ENCODE measurements at places on chromosomes 1 and 21.

DNA sequence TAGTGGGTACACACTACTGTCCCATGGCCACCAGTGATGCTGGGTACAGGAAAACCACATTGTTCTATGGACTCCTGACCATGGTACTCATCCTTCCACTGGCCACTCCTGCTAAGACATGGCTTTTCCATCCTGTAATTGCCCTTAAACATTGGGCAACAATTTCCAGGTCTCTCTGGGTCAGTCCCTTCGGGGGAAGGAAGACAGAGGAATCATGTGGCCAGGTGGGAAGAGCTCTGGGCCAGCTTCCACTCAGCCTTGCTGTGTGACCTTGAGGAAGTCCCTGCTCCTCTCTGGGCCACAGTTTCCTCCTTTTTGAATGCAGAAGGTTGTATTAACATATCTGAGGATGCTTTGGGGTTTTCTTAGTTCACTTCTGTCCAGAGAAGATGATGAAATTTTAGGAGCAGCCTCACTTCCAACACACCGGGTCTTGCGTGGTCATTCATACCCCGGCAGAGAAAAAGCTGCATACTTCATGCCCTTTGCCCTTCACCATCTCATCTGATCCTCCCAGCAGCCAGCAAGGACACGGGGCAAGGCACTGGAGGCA is 50.8 kb downstream of the SRRM1 start:
- DNase-seq, result no peak

GRCh38 chr1:155198547-155198906 is 9.2 kb downstream of the THBS3 start:
- DNase-seq, result no peak

DNA sequence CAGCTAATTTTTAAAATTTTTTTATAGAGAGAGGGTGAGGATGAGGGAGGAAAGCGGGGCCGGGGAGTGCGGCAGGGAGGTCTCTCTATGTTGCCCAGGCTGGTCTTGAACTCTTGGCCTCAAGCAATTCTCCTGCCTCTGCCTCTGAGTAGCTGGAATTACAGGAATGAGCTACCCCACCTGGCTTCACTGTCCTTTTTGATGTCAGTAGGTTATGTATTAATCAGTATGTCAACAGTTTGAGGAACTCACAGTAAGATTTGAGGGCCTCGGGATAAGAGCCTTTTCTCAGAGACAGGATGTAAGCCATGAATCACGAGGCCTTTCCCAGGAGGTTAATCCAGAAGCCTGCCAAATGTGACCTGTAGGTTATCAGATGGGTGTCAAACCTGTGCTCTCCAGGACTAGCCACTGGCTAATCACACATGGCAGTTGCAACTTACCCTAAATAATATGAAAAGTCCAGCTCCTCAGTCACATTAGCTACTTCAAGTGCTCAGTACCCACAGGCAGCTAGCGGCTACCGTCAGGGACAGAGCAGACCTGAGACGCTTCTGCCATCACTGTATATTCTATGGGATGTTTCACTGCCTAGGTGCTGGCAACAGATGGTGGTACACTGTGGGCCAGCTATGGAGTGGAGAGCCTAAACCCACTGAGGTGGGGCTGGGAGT is 33.1 kb downstream of the TRIM67 start:
- DNase-seq, result no peak

- peak; percentile 7 for DNase-seq
Observed at GRCh38 chr1:194295685-194296084, 1109.3 kb upstream of the B3GALT2 start.

- no peak for DNase-seq
Observed at GRCh38 chr1:63190171-63190570, 132.2 kb upstream of the FOXD3 start.

GRCh38 chr1:204151552-204152309 is at the start of gene ETNK2:
Gene ETNK2 (minus strand): TSS chr1:204152044. CDS start chr1:204151852, 192 bp downstream.
- peak; percentile 69 for DNase-seq

DNA sequence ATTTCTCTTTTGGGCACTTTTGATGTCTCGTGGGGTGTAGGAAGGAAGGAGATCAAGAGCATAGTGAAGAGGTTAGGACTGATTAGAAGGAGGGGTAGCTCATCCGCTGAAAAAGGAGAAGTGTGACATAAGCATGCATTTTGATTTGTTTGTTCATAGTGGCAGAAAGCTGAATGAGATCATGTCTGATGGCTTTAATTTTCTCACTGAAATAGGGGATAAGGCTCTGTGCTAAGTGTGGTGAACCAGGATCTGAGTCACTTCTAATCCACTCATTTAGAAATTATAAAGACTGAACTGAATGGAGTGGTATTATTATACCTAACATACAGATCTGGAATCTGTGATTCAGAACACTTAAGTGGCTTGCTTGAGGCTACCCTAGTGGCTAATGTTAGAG is 344.5 kb downstream of the PDE4B start:
- no peak for DNase-seq

DNA sequence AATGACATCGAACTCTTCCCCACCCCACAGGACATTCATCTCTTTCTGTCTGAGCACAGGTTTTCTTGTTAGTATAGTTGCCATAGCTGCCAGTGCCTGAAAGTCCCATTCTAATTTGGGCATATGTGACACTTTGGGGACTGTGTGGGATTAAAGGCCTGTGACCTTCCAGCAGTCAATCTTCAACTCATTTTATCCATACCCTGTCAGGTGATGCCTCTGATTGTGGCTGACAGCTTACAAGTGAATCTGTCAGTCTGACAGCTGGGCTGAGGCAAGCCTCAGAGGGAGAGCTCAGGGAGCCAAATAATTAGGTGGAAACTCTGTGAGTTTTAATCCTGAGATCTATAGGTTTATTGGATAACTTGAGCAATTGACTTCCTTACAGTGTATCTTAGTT is 29.6 kb downstream of the ZCCHC17 start:
- DNase-seq, result no peak

DNA sequence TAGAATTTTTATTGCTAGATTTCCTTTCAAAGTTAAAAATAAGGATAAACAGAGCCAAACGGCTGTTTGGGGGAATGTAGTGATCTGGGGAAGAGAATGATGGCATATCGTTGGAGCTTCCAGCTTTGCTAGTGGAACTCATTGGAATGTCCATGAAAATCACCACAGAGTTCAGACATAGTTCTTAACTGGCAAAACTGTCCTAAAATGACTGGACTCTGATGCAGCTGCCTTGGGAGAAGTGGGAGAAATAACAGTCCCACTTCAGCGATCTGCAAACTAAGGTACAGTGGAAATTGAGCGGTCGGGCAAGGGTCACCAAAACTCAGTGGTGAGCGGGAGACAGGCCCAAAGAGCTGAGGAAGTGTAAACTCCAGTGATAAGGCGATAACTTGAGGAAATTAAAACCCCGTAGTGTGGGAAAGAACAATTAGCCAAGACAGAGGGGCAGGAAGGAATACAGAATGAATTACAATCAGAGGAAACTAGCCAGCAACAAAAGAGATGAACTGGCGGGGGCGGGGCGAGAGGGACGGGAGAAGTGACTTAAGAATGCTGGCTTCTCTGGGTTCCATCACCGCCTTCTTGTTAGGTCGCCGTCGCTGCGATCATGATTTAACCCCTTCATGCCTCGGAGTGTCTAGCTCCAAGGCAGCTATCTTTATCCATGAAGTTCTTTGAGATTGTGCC is 89.8 kb upstream of the ARHGAP29 start:
- no peak for DNase-seq

DNA sequence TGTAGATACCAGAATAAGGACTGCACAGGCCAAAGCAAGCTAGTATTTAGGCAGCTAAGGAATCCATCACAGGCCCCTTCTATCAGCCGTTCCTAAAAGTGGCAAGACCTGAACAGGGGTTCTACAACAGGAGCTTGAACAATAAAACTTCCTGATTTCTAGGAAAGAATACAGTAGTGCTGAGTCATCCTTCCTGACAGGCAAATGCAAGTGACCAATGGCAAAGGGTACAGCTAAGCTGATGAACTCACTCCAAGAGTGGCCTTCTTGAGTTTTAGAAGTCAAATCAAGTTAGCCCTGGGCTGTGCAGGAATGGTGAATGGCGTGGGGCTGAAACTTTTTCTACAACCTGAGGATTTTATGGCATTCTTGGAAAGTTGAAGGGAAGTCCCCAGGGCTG is 112.9 kb downstream of the GREM2 start:
- no peak for DNase-seq

DNA sequence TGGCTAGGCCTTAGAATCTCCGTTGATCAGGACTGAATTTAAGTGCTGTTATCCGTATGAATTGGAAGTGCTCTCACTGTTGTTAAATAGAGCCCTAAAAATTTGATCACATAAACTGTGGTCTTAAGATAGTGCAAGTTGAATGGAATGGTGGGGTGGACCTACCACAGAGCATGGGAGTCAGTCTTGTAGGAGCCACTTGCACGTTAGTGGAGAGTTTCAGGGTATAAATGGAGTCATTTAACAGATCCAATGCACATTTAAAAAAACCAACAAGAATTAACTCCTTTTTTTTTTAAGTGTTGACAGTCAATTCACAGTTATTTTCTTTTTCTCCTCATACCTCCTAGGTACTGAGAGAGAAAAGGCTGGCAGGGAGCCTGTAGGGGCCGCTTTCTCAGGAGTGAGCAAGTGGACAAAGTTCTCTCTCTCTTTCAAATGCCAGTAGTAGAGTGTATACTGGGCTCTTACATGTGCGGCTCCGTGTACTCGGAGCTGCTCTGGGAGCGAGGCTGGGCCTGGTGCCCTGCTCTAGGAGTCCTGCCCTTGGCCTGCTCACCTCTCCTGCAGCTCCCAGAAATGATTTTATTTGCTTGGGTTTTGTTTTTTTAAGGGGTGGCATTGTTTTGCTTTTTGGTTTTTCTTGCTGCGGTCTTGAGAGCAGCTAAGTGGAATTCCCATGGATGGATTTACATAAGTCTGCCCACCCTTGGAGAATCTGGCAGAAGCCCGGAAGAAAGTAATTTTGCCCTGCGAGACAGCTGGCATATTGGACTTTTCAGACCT is 91.3 kb downstream of the ATP5PO start:
- DNase-seq, result no peak

DNA sequence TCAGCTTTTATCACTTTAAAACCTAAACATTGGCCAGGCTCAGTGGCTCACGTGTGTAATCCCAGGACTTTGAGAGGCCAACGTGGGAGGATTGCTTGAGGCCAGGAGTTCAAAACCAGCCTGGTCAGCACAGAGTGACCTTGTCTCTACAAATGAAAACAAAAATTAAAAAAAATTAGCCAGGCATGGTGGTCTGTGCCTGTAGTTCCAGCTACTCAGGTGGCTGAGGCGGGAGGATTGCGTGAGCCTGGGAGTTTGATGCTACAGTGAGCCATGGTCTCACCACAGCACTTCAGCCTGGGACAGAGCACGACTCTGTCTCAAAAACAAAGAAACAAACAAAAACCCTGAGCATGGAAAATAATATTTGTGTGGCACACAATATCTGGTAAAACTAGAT is 143.5 kb upstream of the HNRNPU start:
- no peak for DNase-seq

GRCh38 chr1:14415396-14415795 is 183.1 kb upstream of the KAZN start:
- no peak for DNase-seq

DNA sequence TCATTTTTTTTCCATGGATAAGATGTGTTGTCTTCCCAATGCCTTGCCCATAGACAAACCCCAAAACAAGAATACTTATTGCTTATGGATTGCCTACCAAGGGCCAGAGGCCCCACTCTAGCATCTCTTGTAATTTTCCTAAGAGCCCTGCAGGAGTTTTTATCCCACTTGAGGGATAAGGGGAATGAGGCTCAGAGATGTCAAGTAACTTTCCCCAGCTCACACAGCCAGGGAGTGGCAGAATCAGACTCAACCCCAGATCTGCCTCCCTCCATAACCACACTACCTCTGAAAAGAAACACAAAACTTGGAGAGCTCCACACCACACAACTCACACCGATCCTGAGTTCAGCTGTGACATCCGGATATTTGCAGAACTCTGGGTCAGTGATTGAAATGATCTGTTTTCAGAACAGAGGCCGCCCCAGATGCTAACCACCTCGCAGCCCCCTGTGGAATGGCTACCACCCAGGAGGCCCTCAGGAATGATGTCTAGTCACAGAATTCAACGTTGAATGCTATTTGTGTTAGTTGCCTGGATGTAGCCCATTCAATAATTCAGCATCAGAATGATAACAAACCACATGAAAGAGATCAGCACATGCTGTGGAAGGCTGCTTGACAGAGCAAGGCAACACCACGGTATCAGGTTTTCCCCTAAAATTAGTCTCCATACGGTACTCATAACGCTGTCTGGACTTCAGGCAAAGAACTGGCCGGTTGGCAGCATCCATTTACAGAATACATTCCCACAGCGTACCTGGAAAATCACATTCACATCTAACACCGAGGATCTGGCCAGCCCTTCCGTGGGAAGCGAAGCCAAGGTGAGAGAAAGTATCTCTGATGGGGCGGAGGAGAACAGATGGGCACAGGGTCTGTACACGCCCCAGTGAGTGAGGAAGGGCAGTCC is 231.9 kb downstream of the TOMM20 start:
- DNase-seq, result peak; percentile 57

DNA sequence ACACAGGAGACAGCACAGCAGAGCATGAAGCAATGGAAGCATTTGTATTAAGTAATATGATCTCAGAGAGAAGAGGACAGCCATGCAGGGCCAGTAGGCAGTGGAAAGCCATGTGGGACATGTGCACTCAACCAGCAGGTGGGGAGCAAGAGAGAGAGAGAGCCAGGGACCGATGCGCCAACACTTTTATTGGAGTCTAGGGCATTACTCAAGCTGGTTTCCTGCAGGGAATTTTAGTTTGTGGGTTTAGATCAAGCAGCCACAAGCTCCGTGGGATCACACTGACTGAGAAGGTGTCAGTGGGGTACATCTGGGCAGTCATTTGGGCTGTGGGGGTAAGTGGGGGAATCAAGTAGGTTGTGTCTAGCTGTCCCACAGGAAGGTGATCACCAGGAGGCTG is 137.1 kb downstream of the PCBP3 start:
- peak; percentile 17 for DNase-seq

DNA sequence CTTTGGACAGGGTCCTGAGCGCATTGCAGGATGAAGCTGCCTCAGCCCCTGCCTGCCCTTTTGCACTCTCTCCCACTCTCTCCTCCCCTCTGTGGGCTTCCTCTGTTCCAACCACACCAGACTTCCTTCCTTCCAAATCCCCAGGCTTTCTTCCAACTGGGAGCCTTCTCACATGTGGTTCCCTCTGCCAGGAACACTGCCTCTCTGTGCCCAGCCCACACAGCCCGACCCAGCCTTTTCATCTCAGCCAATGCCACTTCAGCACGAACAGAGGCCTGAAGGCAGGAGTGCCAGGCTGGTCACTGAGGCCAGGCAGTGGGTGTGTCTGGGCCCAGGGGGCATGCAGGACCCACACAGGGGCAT is 5.9 kb downstream of the SELENON start:
- no peak for DNase-seq
